Right renal pelvis (tissue), 4 donors: ENCODE measurements at places on chromosomes 16 and 17. TPM values are rescaled to one million over a fixed set of nuclear protein-coding genes. Genes with fewer than 3 reads are reported as not detected.
A peak's percentile ranks its signal among the peaks of the same experiment; 100 is the strongest.

DNA sequence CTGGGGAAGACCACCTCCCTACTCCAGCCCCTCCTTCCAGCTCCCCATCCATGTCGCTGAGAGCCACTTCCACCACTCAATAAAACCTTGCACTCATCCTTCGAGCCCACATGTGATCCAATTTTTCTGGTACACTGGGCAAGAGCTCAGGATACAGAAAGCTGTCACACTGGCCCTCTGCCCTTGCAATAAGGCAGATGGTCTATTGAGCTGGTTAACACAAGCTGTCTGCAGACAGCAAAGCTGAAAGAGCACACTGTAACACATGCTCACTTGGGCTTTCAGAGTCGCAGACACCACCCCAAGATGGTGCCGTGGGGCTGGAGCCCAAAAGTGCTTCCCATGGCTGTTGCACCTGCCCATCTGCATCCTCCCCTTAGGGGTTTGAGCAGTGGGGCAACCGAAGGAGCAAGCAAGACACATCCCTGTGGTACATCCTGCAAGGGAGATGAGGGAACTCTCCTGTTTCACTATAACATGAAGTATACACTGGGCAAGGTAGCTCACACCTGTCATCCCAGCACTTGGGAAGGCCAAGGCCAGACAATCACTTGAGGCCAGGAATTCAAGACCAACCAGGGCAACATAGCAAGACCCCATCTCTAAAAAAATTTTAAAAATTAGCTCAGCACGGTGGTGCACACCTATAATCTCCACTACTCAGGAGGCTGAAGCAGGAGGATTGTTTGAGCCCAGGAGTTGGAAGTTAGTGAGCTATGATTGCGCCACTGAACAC lies 52.8 kb upstream of the C17orf78 start:
- DNase-seq: no peak

- DNase-seq: no peak
Measured at GRCh38 chr17:29376667-29377270, 13.4 kb upstream of the TAOK1 start.

DNA sequence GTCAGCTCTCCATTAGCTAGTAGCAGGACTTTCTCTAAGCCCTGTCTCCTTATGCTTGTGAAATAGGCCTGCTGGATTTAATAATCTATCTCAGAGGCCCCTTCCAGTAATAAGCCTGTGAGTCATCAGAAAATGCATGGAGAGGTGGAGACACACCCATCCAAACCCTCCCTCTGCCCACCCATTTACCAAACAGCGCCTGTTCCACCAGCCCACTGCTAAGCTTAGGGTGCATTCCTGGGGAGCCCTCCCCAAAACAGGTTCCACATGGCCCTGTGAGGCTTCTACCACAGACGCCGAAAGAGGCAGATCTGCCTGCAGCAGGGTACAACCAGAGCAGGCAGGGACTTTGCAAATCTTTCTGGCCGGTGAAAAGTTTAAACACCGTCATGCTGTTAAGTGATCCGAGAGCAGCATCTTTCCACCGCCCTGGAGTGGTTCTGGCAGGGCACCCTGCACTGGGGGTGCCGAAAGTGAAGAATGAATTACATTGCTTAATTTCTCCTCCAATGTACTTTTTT lies 99.3 kb downstream of the GAS7 start:
- no peak for DNase-seq

- no peak for DNase-seq
Measured at GRCh38 chr17:63946440-63947363, 14.6 kb upstream of the CD79B start.

DNA sequence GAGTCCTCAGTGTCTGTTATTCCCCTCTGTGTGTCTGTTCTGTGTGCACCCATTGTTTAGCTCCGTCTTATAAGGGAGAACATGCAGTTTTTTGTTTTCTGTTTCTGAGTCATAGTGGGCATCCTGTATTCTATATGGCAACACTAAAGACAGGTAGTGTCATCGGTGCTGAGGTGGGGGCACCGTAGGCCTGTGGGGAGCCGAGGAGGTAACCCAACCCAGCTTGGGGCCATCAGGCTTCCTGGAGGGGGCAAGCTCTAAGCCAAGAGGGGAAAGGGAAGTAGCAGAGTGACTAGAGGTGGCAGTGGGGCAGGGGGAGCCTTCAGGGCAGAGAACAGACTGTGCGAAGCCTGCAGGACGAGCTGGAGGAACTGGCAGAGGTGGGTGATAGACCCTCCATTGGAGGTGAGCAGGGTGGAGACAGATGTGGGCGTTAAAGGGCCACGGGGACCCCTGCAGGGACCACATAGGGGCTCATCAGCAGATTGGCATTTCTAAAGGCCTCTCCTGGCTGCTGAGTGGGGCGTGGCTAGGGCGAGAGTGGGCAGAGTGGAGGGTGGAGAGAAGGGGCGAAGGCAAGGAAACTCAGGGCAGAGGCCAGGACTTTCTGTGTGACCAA lies 36.5 kb downstream of the CPNE2 start:
- DNase-seq: no peak

DNA sequence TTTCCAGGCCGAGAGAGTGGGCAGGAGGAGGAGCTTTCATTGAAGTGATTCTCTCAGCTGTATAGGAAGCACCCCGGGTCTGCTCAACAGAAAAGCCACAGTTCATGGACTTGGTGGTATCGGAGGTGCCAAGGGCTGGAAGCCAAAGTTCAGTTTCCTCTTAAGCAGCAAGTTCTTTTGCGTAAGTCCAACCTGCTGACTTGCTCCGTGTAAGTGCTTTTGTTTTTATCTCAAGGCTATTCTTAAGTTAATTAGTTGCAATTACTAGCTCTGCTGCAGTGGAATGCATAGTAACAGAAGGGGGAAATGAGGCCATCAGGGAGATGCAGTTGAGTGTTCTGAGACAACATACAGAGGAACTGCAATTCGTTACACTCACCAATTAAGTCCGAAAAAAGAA lies 44.6 kb downstream of the SMIM36 start:
- no peak for DNase-seq

- DNase-seq: no peak
Measured at GRCh38 chr17:32518646-32519227, 31.9 kb downstream of the CDK5R1 start.

GRCh38 chr16:83586461-83587200 lies 221.1 kb upstream of the HSBP1 start:
- no peak for DNase-seq

DNA sequence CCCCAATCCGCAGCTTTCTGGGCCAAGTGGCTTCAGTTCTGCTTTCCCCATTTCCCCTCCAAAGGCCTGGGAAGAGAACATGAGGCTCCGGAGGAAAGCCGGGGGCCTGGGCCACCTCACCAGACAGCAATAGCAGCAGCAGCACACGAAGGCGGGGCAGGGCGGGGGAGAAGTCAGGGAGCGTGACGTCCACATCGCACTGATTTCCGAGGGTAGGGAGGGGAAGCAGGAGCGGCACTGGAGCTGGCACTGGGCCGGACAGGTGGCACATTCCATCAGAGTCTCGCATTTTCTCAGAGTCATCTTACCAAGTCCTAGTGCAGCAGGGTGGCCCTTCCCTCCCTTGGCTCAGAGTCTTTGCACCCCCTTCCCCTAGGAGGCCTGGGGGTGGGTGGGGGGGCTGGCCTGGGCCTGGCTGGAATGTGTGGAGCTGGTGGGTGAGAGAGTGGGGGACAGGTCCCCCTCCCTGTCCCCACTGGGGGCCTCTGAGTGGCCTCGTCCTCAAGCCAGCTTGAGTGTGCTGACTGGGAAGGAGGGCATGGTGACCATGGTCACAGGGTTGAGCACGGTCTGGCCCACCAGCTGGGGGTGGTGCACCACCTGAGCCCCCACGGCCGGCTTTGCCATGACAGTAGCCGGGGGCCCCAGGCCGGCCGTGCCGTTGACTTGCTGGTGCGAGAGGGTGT lies 14.3 kb downstream of the MNT start:
- peak; percentile 76 for DNase-seq

GRCh38 chr16:1677339-1677738 lies 740 bp upstream of the JPT2 start:
- DNase-seq: no peak

- DNase-seq: no peak
Measured at GRCh38 chr16:65392806-65393565, 271.1 kb upstream of the CDH11 start.

DNA sequence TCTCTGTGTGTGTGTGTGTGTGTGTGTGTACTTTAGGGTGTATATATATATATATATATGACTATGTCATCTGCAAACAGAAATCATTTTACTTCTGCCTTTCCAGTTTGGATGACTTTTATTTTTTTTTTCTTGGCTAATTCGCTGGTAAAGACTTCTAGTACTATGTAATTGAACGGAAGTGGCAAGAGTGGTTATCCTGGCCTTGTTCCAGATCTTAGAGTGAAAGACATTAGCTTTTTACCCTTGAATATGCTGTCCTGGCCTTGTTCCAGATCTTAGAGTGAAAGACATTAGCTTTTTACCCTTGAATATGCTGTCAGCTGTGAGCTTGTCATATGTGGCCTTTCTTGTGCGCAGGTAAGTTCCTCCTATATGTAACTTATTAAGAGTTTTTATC lies 72.7 kb upstream of the MYOCD start:
- no peak for DNase-seq

DNA sequence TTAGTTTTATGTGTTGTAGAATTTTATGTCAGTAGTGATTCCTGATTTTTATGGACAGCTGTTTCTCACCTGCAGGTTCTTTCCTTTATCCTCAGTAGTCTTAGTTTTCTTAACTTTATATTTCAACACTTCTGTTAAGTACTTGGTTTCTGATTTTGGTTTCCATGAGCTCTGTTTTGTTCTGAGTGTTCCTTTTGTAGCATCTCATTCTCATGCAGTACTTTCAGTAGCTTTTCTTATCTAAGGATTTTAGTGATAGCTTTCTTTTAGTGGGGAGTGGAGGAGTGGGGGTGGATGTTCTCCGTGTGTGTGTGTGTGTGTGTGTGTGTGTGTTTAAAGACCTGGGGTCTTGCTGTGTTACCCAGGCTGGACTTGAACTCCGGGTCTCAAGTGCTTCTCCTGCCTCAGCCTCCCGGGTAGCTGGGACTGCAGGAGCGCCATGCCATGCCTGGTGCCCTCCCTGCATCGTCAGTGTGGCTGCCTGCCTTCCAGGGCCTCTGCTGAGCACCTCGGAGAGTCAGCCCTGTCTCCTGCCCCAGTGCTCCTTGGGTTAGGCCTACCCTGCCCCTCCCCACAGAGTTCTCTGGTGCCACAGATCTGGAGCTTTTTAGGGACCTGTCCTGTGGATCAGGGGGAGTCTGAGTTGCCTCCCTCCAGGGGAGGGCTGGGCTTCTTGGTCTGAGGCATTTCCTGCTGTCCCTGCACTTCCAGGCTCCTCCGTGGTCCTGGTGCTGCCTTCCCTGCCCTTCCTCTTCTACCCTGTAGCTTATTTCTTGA lies 4.3 kb upstream of the ZNF750 start:
- DNase-seq: no peak

- no peak for DNase-seq
Measured at GRCh38 chr17:68749349-68750207, 148.4 kb upstream of the FAM20A start.

- DNase-seq: no peak
Measured at GRCh38 chr17:58403311-58403710, 14.0 kb downstream of the RNF43 start.

DNA sequence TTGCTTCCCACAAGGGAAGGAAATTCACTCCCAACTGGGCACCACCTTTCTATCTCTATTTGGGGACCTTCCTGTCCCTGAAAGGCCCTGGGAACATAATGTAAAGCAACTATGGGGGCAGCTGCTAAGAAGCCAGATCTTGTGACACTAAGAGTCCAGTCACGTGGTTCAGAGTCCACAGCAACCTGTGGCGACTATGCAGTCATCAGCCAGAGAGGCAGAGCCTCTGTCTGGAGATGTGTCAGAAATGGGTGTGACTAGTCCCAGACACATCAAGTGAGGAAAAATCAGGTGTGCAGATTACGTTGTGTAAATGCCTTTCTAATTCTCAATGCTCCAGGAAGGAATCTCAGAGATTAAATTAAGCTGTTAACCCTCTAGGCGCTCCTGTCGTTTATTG lies 26.6 kb upstream of the SKAP1 start:
- DNase-seq: no peak

DNA sequence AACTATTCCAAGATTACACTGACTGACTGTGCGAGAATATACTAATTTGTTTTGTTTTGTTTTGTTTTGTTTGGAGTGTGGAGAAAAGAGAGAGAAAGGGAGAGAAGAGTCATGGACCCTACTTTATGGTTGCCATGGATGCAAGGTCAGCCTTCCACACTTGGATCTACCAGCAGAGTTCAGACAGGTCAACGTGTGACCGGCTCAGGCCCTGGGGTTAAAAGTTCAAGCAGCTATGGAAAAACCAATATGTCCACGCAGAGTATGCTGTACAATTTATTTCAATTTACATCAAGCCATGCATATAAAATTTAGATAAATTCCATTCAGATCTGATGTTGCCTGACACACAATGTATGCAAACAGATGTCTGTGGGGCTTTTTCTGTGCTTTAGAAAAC lies 122.8 kb downstream of the SKAP1 start:
- DNase-seq: no peak

- no peak for DNase-seq
Measured at GRCh38 chr16:69706256-69706974, 19.9 kb downstream of the NQO1 start.

DNA sequence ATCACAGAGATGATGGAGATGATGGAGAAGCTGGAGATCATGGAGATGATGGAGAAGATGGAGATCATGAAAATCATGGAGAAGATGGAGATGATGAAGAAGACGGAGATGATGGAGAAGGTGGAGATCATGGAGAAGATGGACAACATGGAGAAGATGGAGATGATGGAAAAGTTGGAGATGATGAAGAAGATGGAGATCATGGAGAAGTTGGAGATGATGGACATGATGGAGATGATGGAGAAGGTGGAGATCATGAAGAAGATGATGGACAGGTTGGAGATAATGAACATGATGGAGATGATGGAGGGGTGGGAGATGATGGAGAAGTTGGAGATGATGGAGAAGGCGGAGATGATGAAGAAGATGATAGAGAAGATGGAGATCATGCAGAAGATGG lies 34.5 kb downstream of the RBFOX3 start:
- DNase-seq: no peak

GRCh38 chr17:67639979-67640378 lies 77.8 kb upstream of the NOL11 start:
- DNase-seq: no peak

DNA sequence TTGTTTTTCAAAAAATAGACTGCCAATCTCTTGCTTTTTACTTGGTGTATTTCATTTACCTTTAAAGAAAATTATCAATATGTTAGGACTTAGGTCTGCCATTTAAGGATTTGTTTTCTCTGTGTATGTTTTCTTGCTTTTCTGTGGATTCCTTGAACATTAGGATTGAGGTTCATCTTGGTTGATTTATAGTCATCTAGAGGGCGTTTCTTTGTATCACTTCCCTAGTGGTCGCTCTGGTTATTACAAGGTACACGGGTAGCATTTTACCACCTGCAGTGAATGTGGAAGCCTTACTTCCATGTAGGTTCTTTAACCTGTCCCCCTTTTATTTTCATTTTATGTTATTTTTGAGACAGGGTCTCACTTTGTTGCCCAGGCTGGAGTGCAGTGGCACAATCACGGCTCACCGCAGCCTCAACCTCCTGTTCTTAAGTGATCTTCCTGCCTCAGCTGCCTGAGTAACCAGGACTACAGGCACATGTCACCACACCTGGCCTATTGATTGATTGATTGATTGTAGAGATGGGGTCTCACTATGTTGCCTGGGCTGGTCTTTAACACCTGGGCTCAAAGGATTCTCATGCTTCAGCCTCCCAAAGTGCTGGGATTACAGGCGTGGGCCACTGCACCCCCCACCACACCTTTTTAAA lies 35.2 kb upstream of the CBX4 start:
- no peak for DNase-seq

BAIAP3 gene
- polyA plus RNA-seq: 3.9 TPM

SLC6A2 gene
- 0.93 TPM for polyA plus RNA-seq

DUS2 gene
- 13.2 TPM for polyA plus RNA-seq

DHX40 gene
- polyA plus RNA-seq: 96.9 TPM

ZPBP2 gene
- not detected for polyA plus RNA-seq

CD300LG gene
- polyA plus RNA-seq: 0.98 TPM
